ENCODE measurements at places on chromosomes 4 and X.

- no peak for DNase-seq
Observed at GRCh38 chr4:166230841-166231240, 357.8 kb downstream of the TLL1 start.

DNA sequence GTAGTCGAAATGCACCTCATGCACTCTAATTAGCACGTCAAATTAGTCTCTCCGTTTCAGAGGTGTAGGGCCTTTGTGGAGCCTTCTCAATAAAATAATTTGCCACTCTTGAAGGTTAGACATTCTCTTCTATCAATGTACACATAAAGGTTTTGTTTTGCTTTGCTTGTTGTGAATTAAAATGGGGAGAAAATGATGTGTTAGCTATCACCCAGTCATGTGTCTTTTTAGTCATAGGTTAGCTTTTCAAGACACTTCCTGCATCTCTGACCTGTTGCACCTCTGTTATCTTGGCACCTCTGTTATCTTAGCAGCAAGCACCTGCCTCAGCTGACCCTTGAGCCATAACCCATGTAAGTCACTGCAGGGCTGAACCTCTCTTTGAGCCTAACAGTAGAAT lies 936 bp downstream of the TMEM144 start:
- no peak for DNase-seq

DNA sequence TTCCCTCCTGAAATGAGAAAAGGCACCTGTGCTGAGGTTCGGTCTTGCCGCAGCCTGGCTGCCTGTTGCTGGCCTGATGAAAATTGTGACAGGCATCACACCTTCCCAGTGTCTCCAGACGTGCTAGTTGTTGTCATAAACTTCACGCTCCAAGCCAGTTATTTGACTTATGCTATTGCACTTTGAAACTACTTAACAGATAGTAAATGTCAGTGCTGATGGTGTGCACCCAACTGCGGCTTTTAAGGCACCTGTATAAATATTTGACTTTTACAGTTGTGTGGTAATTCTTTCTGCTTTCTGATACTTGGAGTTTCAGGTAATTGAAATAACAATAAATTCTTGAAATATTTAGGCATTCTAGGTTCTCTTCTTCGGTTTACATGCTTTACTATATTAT lies 1.8 kb downstream of the WWC2 start:
- DNase-seq, result no peak

DNA sequence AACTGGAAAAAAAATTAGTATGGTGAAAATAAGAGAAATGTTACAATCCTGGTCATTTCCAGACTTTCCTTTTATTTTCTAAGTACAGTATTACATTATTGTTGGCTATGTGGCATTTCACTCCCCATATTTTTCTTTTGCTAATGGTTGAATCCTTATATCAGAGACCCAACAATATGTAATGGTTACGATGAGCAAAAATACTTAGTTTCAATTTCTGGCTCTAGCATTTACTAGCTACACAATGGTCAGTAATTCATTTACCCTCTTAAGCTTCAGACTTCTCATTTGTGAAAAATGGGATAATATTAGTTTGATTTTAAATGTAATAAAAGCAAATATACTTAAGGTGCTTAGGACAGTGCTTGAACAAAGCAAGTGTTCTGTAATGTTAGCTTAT lies 942.9 kb upstream of the PABPC4L start:
- DNase-seq, result no peak

GRCh38 chr4:70496231-70496630 lies 22.1 kb upstream of the AMTN start:
- DNase-seq, result no peak
